T47D (cell line): ENCODE measurements at places on chromosomes 7 and 10.

- no peak for DNase-seq
Observed at GRCh38 chr7:37354656-37355131, 94.0 kb downstream of the ELMO1 start.

DNA sequence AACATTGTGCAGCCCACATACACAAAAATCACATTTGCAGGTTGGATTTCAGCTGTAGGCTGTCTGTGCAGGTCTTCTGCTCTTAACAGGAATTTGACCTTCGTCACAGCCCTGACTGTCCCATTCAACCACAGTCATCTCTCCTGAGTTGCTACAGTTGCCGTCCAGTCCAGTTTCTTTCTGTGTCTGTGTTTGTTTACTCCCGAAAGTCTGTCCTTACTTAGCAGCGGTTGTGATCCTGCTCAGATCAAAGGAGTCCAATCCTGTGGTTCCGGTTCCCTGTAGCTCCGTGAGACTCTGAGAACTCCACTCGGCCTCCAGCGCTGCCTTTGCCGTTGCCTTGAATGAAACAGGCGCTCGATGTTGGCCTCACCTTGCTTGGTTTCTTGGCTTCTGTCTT lies 111.6 kb upstream of the GATA3 start:
- peak; percentile 67 for DNase-seq

- no peak for DNase-seq
Observed at GRCh38 chr7:2099048-2099957, 133.4 kb downstream of the MAD1L1 start.

DNA sequence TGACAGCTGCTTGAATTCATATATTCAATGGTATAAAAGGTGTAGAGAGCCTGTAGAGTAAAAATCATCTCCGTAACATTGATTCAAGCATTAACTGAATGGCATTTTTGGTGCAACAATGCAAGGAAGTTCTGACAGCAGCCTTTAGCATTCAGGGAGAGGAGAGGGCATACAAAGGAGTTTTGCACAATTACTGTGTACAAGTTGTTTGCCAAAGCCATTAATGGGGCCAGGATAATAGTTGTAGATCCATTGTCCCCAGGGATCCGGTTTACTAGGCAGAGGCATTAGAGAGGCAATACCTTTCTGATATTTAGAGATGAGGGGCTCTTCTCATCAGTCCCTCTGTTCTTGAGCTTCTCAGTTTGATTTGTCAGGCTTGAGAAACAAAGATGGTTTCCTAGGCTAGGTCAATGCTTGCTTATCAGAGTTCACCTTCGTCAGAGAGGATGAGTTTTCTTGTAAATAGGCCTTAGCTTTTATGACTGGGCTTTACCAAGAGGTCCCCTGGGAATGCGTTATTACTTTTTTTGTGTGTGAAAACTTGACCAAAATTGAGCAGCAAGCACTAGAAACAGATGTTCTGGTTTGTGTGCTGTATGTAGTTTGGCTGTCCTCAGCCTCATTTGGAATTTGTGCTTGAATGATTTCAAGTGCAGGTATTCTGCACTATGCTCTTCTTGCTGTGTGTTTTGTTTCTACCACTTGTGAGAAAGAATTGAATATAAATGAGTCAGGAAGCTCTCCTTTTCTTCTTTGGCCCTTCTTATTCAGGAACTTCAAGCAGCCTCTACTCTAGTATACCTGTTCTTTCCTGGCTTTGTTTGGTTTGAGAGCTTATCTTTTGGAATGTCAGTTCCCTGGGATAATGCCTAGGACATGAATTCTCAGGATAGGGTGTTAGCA lies 32.0 kb downstream of the SND1 start:
- DNase-seq: no peak

GRCh38 chr10:28592953-28593352 lies 60.0 kb downstream of the WAC start:
- no peak for DNase-seq

DNA sequence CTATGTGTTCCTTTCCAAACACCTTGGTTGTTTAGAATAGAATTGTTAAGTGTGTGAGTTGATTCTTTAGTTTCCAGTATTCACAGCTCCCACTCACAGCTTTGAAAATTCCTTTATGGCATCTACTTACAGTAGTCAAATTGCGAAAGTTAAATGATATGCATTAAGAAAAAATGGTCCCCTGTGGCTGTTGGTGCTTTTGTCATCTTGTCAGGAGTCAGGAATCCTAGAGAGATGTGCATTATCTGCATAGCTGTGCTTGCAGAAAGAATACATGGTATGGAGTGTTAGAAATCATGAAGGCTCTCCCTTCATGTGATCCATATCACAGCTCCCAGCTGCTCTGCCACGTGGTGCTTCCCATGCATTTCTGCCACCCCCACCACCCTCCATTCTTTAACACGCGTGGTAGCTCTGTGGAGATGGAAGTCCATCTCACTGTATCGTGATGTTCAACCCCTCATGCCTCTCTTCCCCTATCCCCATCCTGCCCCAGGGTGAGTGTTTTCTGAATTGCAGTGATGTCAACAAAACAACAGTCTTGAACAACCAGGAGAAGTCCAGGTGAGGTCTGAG lies 29.2 kb upstream of the CTTNBP2 start:
- DNase-seq: no peak

- DNase-seq: no peak
Observed at GRCh38 chr7:5397736-5398135, 25.9 kb downstream of the TNRC18 start.

- DNase-seq: no peak
Observed at GRCh38 chr7:110888641-110889040, 202.3 kb upstream of the LRRN3 start.

- no peak for DNase-seq
Observed at GRCh38 chr10:10600004-10600403, 417.7 kb upstream of the CELF2 start.

DNA sequence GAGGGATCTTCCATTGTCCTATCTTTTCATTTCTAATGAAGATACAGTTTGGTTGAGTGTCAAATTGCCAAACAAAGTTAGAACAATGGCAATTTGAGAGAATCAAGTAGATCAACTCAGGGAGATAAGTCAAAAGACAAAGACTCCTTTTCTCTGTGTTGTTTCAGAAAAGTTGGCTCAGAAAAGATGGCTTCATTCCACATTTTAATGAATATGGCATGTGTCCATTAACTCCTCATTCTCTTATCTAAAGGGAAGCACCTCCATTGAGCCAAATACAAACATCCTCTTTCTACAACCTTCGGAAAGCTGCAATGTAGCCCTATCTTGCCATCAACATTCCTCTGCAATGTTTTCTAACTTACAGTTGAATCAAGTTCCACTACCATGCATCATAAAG lies 939.0 kb upstream of the C7orf33 start:
- DNase-seq: no peak

- no peak for DNase-seq
Observed at GRCh38 chr10:13750299-13751190, 163.8 kb downstream of the PRPF18 start.

DNA sequence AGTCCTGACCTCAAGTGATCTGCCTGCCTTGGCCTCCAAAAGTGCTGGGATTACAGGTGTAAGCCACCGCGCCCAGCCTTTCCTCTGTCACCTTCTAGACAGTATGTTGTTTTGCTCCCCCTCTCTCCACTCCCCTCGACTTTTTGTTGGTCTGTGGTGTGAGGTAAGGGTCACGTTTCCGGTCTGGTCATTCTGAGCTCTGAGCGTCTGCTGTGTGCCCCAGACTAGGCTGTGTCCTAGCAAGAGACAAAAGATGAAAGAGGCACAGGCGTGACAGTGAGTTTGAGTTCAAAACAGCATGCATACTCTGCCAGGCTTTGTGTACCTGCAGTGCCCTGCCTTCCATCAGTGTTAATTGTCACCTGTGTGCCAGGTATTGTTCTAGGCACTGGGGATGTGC lies 87.4 kb upstream of the PPIF start:
- no peak for DNase-seq

GRCh38 chr10:33477291-33478088 lies 143.0 kb upstream of the NRP1 start:
- DNase-seq: no peak

DNA sequence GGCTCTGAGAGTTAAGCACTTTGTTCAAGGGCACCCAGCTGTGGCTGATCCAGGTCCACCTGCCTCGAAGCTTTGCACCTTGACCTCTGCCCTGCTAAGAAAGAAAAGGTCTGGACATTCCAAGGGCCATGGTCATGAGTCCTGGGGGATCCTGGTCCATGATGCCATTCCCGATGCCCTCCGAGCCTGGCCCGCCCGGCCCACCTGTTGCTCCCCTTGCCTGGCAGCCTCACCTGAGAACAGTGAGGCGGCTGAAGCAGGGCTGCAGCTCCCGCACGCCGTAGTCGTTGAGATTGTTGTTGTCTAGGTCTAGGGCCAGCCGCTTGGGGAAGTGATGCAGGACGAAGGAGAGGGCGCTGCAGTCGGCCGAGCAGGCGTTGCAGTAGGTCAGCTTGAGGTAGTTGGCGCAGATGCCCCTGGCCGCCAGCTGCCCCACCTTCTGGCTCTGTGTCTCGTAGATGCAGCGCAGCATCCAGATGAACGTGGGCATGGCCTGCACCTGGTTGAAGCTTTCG lies 27.5 kb downstream of the NOD1 start:
- no peak for DNase-seq

DNA sequence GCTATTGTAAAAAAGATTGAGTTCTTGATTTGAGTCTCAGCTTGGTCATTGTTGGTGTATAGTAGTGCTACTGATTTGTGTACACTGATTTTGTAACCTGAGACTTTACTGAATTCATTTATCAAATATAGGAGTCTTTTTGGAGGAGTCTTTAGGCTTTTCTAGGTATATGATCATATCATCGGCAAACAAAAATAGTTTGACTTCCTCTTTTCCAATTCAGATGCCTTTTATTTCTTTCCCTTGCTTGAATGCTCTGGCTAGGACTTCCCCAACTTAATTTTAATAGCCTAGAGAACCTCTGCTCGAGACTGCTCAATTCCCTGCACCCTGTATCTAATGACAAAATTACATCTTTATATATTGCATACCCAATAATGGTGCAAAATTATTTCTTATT lies 154.4 kb downstream of the CCDC7 start:
- no peak for DNase-seq

- DNase-seq: no peak
Observed at GRCh38 chr10:61480208-61480607, 27.0 kb upstream of the TMEM26 start.

GRCh38 chr10:94343151-94343550 lies 19.6 kb downstream of the NOC3L start:
- DNase-seq: no peak

- peak; percentile 13 for DNase-seq
Observed at GRCh38 chr7:95421000-95421846, 13.6 kb downstream of the PON2 start.

GRCh38 chr10:13661256-13661655 lies 74.5 kb downstream of the PRPF18 start:
- no peak for DNase-seq

GRCh38 chr10:73888514-73888913 lies 14.2 kb upstream of the CAMK2G start:
- DNase-seq: no peak

DNA sequence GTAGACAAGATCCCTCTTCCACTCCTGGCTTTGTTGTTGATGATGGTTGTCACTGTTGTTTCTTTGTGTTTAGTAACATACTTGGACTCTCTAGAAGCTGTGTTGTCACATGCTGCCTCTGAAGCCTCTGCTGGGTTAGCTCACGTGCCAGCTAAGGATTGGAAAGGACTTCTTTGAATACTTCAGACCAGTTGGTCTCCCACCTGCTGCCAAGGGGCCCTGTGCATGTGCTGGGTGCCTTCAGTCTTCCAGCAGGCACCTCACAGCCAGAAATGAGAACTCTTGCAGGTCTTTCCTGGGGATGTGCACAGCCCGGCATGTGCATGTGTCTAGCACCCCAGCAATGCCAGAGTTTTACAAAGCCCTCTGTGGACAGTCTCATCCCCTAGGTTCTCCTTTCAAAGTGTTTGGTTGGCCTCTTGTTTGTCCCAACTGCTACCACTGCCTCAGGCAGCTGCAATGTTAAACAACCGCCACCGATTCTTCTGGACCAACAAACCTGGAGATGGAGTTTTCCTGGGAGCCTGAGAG lies 21.7 kb upstream of the NCAPG2 start:
- DNase-seq: no peak

DNA sequence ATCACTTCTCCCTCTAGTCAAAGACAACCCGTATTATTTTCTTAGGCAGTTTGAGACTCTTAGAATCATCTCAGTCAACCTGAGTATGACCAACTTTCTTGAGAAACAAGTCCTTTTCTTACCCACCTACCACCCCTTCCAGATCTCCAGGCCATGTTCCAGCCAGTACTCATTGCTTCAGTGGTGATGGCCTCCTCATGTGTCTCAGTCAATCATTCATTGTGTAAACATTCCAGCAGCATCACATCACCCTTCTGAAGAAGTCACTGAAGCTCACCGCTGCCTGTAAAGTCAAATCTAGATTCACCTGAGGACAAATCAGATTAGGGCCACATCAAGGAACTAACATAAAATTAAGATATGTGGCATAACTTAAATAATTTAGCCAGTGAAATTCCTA lies 467.2 kb upstream of the NRP1 start:
- no peak for DNase-seq

DNA sequence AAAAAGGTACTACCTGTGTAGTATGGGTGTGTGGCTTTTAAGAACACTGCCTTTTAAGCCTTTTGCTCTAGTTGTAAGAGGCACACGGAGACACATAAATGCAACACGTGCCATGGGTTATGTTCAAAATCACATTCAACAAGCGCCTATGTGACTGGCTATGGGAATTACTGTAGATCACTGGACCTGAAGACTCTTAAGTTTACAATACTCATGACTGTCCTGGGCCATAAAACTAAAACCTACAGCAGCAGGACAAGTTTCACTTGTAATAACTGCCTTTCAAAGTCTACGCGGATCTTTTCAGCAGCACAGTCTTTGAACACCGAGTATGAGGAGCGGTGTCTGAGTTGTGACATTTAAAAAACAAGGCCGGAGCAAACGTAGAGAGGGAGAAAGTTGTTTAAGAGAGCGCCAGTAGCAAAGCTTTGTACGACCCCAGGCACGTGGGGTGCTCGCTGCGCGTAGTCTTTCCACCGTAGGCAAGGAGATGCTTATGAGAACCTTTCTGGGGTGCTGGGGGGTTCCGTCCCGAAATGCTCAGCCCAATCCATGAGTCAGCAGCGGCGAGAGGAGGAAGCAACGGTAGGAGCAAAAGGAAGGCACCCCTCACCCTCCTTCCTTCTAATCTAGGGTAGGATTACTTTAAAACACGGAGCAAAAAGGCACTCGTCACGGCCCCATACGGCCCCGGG lies 662 bp downstream of the DNAJC2 start:
- no peak for DNase-seq

DNA sequence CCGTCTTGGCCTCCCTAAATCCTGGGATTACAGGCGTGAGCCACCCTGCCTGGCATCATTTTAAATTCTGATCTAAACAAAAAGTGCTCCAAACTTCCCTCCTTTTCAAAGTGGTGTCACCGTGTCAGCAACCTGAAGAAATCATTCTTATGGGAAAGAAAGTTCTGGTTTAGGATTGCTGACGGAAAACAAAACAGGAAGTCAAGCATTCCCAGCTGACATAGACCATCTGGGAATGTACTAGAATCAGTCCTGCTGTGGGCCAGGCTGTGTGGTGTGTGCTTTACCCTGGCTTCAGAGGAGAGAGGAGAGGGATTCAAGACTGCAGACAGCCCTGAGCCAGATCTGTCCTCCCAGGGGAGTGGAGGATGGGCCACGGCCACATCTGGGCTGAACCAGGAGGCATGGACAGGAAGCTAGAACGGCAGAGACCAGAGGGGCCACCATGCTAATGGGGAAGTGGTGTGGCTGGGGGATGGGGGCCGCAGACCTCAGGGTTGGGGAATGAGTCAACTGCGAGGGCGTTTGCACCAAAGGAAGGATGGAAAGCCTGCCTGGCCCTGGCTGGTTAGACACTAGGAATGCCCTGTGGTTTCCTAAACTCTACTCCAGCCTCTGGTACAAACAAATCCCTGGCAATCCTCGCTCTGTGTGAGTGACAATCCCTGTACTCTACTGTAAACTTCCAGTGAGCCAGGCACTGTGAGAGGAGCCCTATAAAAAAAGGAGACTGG lies 16.7 kb upstream of the CLIP2 start:
- no peak for DNase-seq
